ENCODE measurements at places on chromosomes 7 and 10. TPM values are rescaled to one million over a fixed set of nuclear protein-coding genes. Genes with fewer than 3 reads are reported as not detected.
A peak's percentile ranks its signal among the peaks of the same experiment; 100 is the strongest.

DNA sequence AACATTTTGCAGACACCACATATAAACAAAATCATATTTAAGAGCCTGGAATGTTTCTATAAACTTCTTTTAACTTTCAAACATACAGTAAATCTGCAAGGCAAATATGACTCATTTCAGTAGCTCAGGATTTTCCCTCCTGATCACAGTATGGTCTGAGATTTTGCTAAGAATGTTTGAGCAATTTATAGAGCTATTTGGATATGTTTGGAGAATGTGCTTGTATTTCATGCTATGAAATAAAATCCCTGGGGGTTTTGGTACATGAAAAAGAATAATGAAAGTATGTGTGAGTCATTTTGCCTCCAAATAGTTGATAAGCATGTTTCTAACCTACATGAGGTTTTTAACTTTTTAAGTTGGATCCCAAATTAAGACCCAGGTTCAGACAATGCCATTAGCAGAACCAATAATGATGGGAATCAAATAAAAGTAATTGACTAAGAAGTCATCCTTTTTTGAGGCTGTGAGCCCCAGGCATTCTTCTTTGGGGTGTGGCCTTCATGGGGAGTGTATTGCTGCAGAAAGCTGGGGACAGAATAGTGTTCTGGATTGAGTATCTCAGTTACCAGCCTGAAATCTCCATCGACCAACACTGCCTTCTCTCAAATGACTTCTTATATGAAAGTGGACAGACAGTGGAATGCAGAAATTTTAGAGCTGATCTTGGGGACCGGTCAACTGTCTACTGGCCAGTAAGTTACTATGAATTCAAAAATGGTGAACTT is 66.1 kb upstream of the AGBL3 start:
- peak; percentile 79 for DNase-seq

DNA sequence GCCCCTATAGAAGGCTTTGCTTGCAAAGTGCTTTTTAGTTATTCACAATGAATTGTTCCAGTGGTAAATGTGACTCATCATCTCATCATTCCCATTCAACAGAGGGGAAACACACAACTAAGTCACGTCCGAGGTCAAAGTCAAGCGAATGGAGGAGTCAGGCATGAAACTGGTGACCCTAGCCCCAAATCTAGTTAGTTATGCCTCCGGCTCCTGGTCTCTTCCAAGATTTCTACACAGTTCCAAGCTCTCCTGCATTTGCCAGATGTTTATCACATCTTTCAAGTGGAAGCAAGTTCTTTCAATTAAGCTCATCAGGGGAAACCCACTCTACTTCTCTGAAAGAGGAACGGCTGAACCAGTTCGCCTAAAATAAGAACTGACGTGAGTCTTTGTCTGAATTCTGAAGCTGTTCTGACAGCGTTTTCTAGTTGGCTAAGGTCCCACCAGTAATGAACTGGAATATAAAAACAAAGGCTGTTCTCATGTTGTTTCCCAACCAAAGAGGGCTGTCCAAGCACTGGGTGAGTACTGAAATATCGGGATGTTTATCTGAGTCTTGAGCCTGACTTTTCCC is 140.9 kb upstream of the NRBF2 start:
- peak; percentile 73 for DNase-seq

DNA sequence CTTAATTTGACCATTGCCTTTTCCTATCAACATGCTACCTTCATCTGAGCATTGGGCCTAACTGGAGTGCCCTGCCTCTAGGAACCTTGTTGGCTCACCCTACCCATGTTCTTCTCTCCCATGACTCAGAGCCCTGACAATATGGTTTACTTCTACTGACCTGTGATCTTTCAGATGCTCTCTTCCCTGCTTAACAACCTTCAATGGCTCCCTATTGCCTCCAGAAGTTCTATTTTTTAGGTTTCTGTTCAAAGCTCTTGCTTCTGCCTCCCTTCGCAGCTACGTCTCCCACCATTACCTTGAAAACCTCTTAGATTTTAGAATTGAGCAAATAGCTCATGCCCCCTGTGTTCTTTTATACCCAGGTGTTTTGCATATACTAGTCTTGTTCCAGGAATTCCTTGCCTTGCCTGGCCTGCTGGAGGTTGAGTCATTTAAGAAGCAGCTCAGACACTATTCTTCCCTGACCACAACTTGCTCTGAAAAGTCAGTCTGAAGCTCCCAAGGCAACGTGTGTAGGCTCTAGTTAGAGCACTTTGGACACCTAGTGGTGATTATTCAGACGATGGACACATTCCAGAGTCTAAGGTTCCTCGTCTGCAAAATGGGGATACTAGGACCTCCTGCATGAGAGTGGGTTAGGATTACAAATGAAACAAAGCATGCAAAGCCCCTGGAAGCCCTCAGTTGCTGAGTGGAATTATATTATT is 64.4 kb upstream of the EMX2 start:
- DNase-seq: peak; percentile 86

DNA sequence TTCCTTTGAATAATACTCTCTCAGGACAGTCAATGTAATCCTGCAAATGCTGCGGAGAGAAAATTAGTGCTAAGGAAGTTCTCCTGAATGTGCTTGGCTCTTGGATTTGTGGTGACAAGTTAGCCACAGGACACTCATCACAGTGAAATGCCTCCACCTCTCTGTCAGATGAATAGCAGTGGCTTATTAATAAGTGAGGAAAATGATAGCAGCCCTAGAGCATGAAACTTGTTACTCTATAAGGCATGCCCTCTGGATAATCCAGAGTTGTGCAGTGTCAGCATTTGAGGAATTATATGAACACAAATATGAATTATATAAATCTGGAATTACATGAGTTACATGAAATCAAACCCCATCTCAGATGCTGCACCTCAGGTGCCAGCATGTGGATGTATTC is 23.5 kb upstream of the TBX20 start:
- DNase-seq: no peak

CRTAC1 gene
- 2.6 TPM for total RNA-seq

Data from astrocyte (in vitro differentiated cells and primary cell).